ENCODE measurements at places on chromosomes 6 and 20.

DNA sequence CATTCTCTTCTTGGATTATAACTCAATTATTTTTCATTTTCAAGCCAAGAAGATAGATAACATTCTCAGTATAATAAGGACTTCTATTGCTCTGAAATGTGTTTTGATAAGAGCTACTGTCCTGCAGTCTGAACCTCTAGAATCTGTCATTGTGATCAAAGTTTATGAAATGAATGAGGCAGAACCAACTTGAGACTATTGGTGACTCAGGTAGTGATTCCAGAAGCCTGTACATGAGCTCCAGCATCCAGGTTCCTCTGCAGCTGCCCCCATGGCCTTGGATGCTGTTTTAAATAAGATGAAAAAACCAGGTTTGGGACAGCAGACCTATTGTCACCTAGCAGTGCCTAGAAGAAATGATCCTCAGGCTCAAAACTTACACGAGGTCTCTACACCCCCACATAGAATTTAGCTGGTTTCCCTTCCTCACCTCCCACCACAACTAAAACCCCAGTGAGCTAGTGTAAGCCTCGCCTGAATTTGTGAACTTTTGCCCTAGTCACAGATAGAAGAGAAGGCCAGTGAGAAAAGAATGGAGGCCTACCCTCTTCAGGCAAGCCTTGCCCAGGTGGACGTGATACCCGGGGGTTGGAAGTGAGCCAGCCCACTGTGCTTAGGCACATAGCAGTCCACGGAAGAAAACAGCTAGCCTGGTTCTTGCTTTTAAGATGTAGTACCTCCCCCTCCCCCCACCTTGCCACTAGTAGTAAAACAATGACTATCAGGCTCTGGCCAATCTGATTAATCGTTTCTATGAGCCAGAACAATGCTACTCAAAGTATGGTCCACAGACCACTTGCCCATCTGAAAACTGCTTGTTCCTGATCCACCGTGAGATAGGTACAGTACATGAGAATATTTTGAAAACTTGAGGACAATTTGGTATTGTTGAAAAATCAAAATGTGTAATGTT lies 73.0 kb upstream of the SYNJ2 start:
- no peak for DNase-seq

GRCh38 chr20:12022126-12022525 lies 104.4 kb downstream of the BTBD3 start:
- no peak for DNase-seq

DNA sequence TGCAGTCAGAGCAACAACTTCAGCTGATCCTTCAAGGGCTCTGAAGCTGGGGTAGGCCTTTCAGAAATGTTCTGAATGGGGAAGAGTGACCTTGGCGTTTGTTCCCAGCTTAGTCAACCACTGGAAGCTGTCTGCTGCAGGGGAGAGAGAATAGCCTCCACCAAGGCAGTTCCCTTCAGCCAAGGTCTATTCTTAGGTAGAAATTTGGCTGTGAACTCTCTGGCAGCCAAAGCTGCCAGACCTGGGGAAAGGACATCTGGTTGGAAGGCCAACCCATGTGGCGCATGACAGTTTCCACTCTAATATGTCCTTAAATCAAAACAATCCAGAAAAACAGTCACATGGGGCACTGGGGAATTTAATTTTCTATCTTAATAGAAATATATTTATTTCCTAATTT lies 60.1 kb downstream of the FBXO5 start:
- no peak for DNase-seq

DNA sequence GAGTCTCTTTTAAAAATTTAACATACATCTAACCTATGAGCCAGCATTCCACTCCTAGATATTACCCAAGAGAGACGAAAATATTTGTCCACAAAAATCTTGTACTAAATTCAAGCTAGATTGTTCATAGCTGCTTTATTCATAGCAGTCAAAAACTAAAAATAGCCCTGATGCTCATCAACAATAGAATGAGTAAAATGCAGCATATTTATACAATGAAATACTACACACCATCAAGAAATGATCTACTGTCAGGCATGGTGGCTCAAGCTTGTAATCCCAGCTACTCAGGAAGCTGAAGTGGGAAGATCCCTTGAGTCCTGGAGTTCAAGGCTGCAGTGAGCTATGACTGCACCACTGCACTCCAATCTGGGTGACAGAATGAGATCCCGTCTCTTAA lies 22.0 kb upstream of the SRC start:
- peak; percentile 93 for DNase-seq

GRCh38 chr6:167268683-167269280 lies 22.3 kb upstream of the UNC93A start:
- no peak for DNase-seq

DNA sequence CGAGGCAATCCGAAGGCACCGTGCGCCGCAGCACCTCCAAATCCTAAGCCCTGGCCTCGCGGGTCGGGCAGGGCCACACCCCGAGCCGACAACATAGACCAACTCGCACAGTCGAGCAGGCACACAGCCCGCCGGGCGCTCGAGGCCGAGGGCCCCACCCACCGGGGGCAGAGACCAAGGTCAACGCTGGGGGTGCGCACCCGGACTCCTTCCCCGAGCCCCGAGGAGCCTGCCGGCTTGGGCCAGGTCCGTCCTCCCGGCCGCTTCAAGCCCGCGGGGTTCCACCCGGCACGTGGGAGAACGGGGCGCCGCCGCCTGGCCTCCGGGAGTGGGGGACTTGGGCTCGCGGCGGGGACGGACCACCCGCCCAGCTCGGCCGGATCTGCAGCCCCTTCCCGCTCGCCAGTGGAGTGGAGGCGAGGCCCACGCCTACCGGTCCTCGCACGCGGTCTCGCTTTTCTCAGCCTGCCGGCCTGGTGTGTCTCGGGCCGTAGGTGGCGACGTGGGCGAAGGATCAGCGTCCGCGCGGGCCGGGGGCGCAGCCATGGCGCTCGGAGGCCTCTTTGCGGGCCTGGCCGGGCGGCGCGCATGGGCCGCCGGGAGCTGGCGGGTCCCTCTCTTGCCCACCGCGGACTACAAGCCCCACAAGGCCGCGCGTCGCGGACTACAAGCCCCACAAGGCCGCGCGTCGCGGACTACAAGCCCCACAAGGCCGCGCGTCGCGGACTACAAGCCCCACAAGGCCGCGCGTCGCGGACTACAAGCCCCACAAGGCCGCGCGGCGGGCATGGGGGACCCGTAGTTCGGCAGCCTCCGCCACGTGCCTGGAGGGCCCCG lies at the start of gene UCKL1:
TSS of gene UCKL1 (minus strand) at position 590 of the 837 bp plus-strand sequence. CDS start at position 546, 44 bp downstream.
- DNase-seq: peak; percentile 88

DNA sequence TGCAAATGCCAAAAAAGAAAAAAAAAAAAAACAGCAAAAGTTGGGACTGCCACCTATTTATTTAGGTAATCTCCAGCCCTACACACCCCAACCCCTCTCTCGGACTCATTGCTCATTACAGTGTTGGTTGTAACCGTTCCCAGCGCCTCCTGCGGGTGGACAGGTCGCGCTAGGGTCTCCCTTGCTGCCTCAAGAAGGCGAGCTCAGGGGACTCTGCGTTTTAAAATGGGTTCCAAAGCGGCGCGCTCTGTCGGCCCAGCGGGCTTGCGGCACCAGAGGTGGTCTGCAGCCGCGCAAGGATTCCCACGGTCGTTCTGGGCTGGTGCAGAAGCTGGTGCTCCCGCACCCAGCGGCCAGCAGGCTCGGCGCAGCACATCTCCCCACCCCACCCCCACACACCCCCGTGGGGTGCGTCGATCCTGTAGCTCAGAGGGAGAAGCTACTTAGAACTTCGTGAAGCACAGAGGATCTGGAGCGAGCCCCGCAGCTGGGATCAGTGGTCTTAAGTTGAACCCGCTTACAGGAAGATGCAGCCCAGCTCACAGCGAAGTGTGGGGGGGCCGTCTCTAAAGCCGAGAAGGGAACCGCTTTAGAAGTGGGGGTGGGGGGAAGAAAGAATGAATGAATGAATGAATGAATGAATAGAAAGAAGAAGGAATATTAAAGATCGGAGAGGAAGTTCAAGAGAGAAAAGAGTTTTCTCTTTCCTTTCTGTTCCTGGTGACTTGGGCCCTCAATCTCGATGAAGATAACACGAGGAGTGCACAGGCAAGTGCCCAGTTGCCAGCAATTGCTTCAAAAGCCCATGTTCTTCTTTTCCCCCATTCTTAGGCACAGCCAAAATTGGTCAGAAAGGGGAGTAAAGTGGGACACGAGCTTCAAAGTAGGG lies 780 bp downstream of the TFAP2A start:
- no peak for DNase-seq

- DNase-seq: no peak
Observed at GRCh38 chr6:79993012-79993910, 11.2 kb upstream of the TTK start.

GRCh38 chr20:63116412-63117106 lies 99.4 kb downstream of the YTHDF1 start:
- no peak for DNase-seq

DNA sequence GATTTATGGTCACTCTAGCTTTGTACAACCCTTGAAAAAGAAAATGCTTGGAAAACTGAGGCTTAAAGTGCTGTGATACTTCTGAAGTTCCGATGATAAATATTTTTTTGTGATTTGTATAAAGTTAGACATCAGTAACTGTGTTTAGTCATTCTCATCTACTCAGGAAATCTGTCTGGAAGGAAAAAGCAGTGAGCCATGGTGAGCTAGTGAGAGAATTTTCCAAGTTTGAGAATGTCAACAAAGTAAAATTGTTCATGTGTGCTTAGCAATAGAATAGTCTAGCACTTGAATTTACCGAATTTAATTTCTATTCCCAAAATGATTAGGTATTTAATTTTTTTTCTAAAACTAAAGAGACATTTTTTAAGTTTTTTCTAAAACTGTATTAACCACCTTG lies 41.3 kb upstream of the PLCB4 start:
- DNase-seq: no peak

- DNase-seq: no peak
Observed at GRCh38 chr6:111703723-111704122, 98.0 kb upstream of the TRAF3IP2 start.

GRCh38 chr6:13183415-13184088 lies 144.8 kb downstream of the TBC1D7 start:
- no peak for DNase-seq

DNA sequence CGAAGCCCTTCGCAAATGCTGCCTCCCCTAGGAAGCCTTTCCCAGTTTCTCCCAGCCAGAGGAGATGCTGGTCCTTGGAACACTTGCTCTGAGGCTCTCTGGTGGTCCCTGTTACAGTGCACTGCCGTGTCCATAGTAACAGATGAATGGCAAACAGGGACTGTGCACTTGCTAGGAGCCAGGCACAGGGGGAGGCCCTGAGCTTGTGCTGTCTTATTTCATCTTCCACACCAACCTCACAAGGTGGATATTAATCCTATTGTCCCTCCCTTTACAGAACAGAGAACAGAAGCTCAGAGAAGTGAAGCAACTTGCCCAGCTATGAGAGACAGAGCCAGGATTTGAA lies 19.0 kb downstream of the SRC start:
- no peak for DNase-seq

GRCh38 chr6:146944809-146945208 lies 259.4 kb upstream of the STXBP5 start:
- DNase-seq: no peak

DNA sequence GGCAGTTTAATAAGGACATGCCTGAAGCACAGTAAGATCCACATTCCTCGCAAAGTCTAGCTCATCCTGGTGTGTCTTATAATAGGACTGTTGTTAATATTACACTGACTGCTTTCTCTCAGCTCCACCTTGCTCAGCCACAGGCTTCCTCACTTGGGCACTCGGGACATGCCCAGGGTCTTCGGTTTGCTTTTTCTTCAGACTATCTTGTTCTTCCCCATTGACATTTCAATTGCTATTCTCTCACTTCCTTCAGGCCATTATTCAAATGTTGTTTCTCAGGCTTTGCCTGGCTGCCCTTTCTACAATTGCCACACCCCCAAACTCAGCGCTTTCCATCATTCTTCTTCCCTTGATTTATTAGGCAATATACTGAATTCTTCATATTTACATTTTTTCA lies 274.8 kb upstream of the RGS17 start:
- DNase-seq: no peak

GRCh38 chr20:64006902-64007301 lies 26.0 kb downstream of the PRPF6 start:
- DNase-seq: no peak

GRCh38 chr6:88567696-88568095 lies 395.7 kb downstream of the RNGTT start:
- no peak for DNase-seq

- DNase-seq: no peak
Observed at GRCh38 chr20:4320291-4320690, 304.9 kb upstream of the RNF24 start.

DNA sequence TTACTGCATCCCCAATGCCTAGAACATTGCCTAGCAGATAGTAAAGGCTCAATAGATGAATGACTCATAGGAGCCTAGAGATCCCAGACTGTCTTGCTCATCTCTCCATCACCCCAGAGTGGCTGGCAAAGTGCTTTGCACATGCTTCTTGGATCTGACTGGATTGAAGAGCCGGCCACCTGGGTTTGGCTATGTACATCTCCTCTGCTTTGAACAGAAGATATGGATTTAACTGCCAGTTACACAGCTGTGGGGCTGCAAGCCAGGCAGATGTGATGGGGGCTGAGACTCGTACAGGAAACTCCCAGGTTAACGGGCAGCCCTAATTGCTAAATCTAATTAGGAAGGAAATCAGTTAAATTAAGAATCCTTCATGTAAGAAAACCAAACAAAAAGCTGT lies 28.6 kb downstream of the MYLIP start:
- DNase-seq: no peak

DNA sequence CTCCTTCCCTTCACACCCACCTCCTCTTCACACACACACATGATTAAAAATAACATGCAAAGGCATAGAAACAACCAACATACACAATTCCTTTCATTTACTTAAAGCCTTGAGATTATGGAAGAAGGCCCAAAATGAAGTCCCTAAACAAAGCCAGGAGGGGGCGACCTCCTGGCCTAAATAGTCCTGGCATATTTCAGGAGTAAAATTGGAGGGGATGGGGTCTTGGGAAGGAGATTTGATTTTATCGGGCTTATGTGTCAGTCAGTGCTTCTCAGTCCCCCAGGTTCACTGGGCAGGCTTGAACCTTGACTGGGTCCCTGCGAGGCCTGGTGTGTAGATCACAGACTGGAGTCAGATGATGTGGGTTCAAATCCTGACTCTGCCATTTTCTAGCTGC lies 266.4 kb downstream of the SAMD5 start:
- no peak for DNase-seq

- DNase-seq: no peak
Observed at GRCh38 chr20:35191419-35192117, 19.7 kb downstream of the PROCR start.

DNA sequence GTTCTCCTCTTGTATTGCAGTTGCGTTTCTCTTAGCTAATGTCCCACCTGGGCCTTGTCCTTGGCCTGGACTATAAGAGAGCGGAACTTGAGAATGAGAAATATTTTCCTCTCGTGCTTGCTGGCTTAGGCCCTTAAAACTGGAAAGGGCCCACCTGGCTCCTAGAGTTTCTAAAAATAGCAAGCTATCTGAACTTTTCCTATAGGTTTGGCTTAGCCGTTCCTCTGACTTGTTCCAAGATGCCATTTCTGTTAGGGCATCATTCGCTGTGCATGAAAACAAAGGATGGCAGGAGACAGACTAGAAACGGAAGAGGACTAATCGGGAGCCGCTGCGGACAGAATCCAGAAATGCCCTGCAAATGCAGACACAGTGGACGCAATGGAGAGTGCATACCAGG lies 4.5 kb downstream of the RIPOR3 start:
- DNase-seq: no peak

All from fibroblast of skin of right quadriceps (primary cell).